ENCODE measurements at places on chromosomes 7 and 10.

DNA sequence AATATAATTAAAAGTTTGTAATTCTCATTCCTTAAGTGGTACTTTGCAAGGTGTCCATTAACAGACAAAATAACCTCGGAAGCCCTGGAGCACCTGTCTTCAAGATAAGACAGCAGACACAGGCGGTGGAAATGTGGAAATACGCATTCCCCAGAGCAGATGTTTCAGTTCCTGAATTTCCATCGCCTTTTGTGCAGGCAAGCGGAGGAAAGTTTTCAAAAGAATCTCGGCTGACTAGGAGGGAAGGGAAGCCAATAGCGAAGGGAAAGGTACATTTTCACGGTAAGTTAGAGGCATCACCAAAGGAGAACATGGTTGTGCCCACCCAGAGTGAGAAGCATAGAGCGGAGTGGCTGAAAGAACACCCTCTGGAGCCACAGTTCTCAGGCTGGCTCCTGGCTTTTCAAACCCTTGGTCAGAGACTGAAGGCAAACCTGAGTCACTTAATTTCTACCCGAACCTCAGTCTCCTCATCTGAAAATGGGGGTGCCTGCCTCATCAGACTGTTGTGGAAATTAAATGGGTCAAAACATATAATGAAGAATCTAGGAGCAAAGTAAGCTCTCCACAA lies 13.6 kb downstream of the CPA1 start:
- DNase-seq = no peak

DNA sequence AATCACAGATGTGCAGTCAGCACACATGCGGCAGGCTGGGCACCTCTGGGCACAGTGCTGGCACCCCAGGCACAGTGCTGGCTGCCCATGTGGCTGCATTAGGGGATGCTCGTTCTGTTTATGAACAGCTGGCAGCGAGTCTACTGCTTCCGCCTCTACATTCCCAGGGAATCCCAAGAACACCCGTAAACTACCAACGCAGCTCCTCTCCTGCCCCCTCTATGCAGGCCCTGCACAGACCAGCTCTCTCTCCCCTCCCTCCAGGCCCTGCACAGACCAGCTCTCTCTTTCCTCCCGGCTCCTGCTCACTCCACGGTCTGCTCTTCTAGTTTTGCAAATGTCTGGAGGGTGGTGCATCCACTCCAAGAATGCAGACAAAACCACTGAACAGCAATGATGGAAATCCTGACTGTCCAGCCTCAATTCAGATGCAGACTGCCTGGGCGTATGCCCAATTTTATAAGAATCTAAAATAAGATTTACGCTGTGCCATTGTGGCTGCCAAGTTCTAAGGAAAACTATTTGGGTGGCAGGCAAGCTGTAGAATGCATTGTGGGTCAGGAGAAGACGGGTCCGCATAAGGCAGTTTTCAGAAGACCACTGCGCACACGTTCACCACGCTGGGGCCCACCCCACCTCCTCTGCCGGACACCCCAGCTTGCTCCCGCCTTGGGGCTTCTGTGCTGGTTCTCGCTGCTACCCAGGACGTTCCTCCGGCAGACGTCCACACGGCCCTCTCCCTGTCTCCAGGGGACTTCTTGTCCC lies 234.6 kb downstream of the ZMYND11 start:
- DNase-seq = no peak

GRCh38 chr10:44786286-44786850 lies 124.8 kb upstream of the TMEM72 start:
- DNase-seq = no peak

- no peak for DNase-seq
Observed at GRCh38 chr7:116113310-116113709, 82.7 kb upstream of the TFEC start.

- no peak for DNase-seq
Observed at GRCh38 chr7:134910968-134911367, 75.3 kb upstream of the AGBL3 start.

DNA sequence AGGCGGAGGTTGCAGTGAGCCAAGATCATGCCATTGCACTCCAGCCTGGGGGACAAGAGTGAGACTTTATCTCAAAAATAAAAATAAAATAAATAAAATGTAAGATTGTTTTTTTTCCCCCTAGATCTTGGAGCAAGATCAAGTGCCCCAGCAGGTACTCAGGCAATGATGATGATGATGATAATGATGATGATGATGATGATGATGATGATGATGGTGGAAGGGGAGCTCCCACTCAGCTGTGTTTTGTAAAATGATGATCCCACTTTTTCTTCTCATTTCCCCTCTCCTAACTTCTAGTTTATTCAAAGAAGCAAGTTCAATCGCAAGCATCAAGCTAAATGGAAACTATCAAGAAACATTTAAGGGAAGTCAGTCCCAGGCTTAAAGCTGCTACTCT lies 50.3 kb downstream of the PIK3CG start:
- DNase-seq = no peak

GRCh38 chr10:119341459-119342301 lies 134.3 kb downstream of the GRK5 start:
- no peak for DNase-seq

DNA sequence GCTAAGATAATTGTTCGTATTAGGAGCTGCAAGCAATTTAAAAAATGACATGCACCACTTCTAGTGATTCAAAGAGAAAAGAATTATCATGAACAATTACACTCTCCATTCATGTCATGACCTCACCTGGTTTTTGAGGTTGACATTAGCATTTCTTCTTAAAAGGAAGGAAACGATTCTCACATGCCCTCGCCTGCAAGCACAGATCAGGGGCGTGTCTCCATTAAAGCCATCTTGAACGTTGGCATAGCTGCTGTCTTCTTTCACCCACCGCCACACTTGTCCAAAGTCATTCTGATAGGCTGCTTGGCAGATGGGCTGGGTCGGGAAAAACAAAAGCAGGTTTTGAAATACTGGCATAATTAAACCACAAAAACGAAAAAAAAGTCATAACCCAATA lies 19.9 kb downstream of the ANKRD22 start:
- peak; percentile 36 for DNase-seq

DNA sequence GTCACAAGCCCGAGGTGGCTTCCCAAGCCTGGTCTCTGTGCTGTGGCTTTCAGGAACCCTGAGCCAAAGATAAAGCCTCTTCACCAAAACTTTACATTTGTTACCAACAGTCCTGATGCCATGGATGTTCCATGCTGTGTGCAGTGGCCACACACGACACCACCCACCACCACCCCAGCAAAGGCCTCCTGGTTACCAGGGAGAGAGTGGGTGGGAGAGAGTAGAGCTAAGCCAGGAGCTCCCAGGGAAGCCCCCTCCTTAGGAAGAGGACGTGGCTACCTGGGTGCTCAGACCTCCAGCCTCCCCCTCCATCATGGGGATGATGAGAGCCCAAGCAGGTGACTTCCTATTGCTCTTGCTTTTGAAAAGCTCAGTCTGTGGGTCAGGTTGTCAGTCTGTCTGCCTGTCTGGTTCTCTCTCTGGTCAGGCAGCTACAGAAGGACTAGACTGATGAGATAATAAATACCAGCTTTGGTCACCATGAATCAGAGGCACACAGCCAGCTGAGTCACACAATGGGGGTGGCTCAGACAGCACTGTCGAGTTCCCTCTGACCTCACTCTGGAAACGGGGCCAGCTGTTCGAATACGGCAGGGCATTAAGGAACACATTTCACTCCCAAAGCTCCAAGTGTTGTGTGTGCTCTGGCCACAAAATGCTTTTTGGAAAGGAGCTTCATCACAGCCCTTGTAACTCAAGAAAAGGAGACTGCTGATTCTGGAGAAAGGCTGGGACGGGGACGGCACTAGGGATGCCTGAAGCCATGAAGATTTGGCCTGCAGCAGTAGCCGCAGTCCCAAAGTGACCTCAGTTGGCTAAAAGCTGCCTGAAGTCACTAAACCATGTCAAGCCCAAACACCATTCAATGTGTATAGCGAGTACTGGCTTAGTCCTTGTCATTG lies 166.0 kb downstream of the FANK1 start:
- no peak for DNase-seq

DNA sequence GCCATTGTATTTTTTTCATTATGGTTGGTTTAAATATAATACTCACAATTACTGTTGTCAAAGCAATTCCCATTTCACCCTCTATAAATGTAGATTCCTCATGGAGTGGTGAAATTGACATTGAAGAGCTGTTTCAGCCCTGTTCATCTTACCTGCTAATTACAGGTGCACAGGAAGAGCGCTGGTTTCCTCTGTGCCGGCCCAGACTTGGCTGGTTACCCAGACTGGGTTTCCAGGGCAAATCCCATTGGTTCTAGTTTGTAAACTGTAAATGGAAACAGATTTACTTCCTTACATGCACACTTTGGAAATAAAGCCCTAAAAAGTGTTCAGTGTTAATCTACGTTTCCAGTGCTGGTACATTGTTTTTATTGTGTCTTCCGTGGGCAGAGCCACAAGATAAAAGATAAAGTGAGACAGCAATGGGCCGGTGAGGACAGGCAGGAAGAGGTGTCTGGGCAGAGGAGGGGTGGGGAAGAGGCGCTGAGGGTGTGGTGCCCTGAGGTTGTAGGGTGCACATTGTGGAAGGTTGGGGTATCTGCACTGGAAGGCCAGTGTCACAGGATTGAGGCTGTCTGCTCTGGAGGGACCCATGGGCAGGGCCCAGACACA lies 71.6 kb upstream of the ZPBP start:
- DNase-seq = peak; percentile 18

DNA sequence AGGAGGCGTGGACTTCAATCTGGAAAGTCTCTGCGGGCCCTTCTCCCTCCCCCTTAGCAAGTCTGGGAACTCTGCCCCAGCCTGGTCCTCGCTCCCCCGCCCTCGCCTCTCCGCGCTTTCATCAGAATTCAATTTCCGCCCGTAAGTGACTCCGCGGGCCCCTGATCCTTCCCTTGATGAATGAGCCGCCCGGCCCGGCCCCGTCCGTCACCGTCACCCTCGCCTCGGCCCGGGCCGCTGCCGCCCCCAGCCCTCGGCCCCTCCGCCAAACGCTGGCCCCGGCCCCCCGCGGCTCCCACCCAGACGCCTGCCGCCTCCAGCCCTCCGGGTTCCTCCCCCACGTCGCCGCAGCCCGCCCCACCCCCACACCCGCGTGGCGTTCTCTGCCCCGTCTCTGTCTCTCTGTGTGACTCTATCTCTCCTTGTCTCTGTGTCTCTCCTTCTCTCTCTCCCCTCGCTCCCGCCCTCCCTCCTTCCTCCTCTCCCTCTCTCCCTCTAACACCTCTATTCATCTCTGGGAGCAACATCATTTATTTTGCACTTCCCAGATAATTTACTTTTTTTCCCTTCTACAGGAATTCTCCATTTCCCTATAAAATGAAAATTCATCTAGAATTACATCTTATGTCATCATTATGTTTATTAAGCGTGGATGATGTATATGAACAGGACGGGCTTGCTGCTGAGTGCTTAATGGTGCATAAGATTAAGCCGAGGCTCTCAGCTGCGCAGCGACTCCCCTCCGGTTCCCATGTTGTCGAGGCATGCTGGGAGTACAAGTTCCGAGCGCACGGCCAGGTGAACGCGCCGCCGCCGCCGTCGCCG lies 91.2 kb upstream of the PAX2 start:
- DNase-seq = no peak

- no peak for DNase-seq
Observed at GRCh38 chr10:86979977-86980448, 11.7 kb downstream of the ADIRF start.

DNA sequence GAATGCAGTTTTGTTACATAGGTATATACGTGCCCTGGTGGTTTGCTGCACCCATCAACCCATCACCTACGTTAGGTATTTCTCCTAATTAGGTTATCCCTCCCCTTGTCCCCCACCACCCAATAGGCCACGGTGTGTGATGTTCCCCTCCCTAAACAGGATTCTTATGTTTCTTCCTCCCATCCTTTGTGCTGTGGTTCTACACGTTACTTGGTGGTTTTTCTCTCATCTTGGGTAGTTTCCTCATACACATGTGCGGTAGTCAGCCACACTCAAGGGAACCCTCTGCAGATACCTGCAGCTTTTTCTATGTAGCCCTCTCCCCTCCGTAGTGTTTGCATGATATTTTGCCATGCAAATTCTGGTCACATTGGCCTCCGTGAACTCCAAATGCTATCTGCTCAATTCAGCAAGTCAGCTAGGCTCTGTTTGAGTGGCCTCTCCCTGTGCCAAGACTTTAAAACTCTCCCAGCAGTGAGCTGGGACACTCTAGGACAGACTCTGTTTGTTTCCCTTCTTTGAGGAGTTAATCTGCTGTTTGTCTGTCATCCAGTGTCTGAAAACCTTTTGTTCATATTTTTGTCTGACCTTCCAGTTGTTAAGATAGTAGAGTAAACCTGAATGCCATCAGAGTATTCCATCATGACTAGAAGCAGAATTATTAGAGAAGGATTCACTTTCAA lies 41.0 kb downstream of the RABGEF1 start:
- no peak for DNase-seq

- no peak for DNase-seq
Observed at GRCh38 chr7:50391386-50391785, 58.8 kb downstream of the FIGNL1 start.

DNA sequence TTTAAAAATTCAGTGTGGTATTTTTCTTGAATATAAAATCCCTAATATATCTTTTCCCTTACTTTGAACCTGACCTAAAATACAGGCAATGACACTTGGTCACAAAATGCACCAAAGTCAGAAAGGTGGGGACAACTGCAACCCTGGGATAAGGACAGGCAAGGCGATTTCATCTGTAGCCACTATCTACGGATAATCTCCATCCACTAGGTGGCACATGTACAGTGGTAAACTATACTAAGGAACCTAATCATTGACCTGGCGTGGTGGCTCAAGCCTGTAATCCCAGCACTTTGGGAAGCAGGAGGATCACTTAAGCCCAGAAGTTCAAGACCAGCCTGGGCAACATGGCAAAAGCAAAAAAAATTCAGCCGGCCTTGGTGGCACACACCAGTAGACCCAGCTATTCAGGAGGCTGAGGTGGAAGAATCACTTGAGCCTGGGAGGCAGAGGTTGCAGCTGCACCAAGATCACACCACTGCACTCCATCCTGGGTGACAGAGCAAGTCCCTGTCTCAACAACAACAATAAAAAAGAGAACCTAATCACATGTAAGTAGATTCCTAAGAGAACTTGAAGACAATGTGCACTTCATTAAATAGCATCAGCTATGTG lies 98.9 kb downstream of the KMT2C start:
- peak; percentile 3 for DNase-seq

- DNase-seq = no peak
Observed at GRCh38 chr7:80858141-80858903, 60.5 kb downstream of the SEMA3C start.

DNA sequence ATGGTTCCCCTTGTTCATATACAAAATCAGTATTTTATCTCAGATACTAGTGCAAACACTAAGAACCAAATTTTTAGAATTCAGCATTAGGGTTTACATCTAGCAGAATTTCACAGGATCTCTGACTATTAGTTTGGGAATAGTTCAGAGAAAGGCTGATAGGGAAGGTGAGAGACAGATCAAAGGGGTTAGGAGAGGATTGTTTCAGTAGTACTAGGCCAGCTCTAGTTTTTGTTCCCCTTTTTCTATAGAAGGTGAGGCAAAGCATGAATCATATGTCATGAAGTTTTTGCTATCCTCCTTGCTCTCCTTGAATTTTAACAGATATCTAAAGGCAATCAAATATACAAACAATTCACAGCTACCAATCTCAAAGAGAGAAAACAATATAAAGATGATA lies 26.1 kb upstream of the CTNNA3 start:
- DNase-seq = no peak
